ENCODE measurements at places on chromosomes 11 and 22.

DNA sequence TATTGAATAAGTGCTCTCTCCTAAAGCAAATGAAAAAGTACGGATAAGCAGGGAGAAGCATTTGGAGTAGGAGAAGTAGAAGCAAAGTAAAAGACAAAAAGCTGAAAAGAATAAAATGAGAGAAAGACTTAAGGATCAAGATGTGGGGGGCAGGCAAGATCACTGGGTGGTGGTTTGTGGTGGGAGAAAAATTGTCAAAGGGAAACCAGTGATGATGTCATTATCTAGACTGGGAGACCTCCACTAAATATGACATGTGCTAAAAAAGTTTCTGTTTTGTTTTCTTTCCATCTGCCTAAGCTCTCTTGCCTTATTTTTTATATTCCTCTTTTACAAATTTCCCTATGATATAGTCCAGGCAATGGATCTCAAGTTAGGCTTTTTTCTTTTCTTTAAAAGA lies 14.8 kb upstream of the MAML2 start:
- DNase-seq: no peak

DNA sequence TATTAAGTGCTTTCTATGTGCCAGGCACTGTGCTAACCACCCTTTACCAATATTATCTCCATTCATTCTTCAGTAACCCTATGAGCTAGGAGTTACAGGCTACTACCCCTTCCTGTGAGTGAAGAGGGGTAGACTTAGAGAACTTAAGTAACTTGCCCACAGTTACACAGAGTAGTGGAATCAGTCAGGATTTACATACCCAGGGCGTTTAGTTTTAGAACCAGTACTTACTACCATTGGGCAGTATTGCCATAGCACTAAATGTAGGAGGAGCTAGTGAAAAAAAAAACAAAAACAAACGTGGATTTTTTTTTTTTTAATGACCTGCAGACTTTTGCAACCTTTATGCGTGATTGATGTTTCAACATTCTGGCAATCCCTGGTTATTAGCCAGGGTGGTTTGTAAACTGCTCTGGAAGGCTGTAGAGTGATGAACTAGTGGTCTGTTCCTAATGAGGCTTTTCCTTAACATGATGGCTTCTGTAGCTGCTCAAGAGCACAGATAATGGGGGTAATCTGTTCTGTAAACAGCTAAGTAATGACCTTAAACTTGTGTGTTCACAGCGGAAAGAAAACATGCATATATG lies 11.4 kb downstream of the TBCEL start:
- DNase-seq: no peak

DNA sequence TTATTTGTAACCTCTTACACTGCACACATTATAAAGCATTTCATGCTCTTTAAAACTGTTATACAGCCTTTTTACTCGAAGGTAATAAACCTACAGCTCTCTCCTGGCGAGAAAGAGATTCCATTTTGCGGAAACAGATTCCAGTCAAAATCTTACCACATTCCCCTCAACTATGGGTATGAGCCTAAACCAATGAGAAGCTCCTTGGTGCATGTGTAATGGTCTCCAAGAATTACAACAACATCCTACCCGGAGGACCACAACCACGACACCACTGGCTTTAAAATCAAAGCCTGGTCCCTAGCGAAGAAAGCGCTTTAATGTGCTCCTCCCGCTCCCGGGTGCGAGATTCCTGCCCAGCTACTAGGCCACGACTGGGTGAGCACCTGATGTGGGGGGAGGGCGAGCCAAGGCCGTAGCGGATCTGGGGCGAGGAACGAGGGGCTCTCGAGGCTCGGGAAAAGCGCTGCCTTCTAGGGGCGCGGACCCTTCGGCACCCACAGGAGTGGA lies 821 bp downstream of the CELF1 start:
- DNase-seq: no peak

DNA sequence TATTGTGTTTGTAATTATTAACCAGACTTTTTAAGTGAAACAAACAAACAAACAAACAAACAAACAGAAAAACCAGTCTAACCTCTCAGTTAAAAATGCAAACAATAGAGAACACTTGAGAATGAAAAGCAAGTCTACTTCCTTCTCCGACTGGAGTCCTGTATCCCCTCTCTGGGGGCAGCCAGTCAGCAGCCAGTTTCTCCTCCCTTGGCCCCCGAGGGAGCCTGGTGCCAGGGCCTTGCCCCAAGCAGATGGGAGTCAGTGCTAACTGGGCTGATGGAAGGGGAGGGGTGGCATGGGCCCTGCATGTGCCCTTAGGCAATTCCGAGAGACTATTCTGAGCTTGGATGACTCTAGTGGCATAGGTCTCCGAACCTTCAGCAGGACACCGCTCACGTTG lies 137.2 kb downstream of the GRIK4 start:
- no peak for DNase-seq

- no peak for DNase-seq
These were observed 8.6 kb downstream of the THYN1 start for GRCh38 chr11:134244593-134244992.

DNA sequence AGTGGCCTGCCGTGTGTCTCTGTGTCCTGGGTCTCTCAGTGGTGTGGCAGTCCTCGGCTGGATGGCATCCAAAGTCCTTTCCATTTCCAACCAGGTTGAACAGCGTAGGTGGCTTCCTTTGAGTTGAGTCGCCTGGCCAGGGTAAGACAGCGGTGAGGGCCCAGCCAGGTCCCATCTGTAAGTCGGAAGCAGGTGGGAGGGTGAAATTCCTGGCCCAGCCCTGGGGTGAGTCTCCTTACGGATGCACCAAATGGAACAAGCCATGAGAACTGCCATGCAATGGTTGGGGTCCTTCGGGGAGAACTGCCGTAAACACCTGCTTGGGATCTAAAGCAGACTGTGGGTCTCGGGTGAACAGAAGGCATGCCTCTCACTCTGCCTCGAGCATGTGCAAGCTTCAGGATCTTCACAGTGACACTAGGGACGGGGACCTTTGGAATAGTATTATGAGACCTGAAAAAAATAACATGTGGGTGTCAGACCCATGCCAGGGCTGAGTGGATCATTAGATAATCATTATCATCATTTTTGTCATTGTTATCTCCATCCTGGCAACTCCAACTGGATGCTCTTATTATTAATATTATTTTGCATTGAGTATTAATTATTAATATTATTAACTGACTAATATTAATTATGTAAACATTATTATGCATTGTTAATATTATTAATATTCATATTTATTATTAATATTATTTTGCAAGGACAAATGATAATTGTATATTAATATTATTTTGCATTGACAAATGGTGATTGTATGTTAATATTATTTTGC lies 57.7 kb upstream of the LINC01488 start:
- no peak for DNase-seq

GRCh38 chr11:14577835-14578529 lies 57.8 kb upstream of the PSMA1 start:
- DNase-seq: no peak

- DNase-seq: no peak
These were observed 1.4 kb downstream of the PC start for GRCh38 chr11:66956689-66957290.

DNA sequence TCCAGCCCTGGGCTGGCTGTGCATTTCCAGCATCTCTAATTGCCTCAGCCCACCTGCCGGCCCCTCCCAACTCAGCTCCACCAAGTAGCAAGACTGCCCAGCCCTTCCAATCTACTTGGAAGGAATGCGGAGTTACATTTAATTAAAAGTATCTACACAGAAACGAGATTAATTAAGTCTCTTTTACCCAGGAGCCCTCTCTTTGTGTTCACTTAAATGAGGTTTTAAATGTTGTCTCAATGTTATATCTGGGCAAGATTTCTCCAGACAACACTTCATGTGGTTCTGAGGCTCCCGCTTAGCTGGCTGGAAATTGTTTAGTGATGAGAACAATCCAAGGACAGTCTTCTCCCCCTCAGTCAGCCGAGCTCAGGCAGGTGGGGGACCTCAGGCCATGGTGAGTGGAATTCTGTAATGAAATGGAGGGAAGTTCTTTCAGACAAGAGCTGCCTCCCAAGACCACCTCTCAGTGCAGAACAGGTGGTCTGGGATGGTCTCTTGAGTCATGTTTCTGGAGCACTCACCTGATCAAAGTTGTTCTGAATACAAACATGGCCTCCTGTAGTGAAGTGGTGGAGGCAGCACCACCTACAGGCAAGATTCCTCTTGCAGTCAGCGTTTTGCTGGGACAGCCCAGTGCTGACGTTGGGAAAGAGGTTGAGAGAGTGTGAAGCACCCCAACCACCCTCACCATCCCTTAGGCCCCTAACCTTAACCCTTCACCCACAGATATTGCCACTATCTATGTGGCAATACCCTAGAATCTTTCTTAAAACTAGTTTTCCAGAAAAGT lies 371.6 kb downstream of the CADM1 start:
- no peak for DNase-seq

DNA sequence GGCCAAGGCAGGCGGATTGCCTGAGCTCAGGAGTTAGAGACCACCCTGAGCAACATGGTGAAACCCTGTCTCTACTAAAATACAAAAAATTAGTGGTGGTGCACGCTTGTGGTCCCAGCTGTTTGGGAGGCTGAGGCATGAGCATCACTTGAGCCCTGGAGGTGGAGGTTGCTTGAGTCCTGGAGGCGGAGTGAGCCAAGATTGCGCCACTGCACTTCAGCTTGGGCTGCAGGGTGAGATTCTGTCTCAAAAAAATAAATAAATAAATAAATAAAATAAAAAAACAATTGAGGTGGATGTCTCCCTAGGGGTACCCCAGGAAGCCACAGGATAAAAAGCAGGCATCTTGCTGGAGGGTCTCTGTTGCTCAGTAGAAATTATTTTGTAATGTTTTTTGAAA lies 14.1 kb downstream of the PTPRJ start:
- DNase-seq: no peak

- DNase-seq: no peak
These were observed 121.9 kb upstream of the MTMR2 start for GRCh38 chr11:96045622-96046456.

- DNase-seq: no peak
These were observed 1002.3 kb upstream of the TENM4 start for GRCh38 chr11:80443177-80443576.

GRCh38 chr11:70200212-70200844 lies 2.8 kb upstream of the FADD start:
- DNase-seq: no peak

DNA sequence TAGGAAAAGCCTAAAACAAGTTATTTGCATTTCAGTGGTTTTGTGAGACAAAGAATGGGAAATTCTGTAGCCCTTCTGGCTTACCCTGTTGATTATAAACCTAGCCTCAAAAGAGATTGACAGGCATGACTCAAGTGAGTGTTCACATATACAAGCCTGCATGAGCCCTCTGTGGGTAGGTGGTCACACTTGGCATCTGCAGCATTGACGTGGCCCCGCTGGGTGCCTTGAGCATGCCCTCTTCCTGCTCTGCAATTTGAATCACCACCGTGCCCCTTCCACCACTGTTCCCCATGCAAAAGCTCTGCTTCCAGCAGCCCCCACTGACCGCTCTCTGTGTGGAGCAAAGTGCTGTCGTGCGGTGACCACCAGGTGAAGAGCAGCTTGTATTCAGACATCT lies 21.0 kb upstream of the ADSL start:
- peak; percentile 37 for DNase-seq

DNA sequence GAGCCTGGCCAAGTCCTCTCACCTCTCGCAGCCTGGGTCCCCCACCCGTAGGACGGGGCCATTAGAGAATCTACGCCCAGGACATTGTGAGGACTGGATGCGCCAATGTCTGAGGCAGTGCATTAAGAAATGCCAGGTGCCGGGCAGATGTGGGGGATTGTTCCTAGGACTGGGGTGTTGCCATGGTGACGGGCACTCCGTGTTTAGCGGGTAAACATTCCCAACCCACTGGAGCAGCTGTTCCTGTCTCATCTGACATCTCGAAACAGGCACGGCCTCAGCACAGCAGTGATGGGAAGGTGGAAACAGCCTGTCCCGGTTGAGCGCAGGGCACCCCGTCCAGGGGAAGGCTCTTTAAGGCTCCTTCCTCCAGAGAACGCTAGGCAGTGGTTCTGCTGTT lies 99.6 kb upstream of the RTL6 start:
- DNase-seq: no peak

- DNase-seq: no peak
These were observed 322.3 kb downstream of the SOX6 start for GRCh38 chr11:16034074-16034473.

Data from stimulated activated CD8-positive, alpha-beta memory T cell treated with anti-CD3 and anti-CD28 coated beads, Interleukin-4, amount 100 ng/mL, for 4 hours (primary cell).